Mesothelial cell of epicardium (in vitro differentiated cells): ENCODE measurements at places on chromosomes 7 and 10.
A peak's percentile ranks its signal among the peaks of the same experiment; 100 is the strongest.

DNA sequence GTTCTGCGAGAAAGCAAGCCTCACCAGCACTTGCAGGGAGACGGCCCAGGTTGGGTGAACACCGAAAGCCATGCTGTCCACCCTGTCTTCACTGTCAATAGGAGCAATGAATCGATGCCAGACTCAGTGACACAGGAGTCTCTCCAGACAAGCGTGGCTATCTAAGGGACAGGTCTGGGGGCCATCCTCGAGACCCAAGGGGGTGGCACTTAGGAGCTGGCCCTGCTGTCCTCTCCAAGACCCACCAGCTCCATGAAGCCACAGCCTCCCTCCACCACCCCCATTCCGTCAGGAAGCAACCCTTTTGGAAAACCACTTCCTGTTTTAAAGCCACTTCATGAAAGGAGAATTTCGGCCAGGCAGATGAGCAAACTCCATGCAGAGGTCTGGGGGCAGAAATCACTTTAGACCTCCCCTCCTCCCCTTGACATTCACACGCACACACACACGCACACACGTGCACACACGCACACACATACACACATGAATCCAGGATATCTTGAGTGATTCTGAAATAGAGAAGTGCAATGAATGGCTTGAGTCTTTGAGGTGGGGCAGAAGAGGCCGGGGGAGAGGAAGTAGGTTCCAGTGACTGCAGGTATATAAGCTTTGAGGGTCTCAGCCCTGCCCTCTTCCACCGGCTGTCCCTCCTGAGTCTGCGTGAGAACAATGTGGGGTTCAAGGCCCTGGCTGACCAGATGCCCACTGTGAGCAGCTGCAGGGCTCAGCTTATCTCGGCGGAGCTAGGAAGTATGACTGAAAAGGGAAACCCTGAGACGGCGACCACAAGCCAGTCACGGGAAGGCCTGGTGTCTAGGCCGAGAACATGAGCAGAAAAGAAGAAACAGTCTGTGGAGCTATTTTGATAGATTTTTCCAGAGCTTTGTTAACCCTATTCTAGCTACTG lies 25.0 kb downstream of the RGS10 start:
- no peak for DNase-seq

DNA sequence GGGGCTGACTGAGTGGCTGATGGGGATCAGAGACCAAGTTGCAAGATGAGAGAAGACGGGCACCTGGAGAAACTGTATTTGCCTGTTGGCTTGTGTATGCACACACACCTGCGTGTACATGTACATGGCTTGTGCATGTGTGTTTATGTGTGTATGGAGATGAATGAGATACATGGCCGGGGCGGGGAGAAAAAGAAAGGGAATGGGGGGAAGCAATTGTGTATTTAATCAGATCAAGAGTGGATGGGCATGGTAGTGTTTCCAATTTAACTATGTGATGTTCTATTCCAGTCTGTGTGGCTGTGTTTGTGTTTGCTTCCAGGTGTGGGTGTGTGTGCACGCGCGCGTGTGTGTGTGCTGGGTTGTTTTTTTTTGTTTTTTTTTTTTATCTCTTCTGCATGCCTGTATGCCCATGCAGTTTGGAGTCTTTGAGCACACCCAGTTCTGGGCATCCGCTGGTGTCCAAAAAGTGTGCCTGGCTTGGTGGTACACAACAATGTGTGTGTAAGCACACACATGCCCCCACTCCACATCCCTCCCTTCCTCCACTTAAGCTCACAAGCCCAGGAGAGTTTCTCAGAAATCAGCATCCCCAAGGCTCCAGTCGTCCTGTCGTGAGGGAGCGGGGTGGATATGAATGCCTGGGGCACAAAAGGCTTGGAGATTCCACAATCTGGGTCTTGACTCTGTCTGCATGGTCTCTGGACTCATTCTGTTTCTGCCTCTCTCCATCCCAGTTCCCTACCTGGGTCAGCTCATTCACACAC lies 2.5 kb upstream of the VGF start:
- DNase-seq = no peak

DNA sequence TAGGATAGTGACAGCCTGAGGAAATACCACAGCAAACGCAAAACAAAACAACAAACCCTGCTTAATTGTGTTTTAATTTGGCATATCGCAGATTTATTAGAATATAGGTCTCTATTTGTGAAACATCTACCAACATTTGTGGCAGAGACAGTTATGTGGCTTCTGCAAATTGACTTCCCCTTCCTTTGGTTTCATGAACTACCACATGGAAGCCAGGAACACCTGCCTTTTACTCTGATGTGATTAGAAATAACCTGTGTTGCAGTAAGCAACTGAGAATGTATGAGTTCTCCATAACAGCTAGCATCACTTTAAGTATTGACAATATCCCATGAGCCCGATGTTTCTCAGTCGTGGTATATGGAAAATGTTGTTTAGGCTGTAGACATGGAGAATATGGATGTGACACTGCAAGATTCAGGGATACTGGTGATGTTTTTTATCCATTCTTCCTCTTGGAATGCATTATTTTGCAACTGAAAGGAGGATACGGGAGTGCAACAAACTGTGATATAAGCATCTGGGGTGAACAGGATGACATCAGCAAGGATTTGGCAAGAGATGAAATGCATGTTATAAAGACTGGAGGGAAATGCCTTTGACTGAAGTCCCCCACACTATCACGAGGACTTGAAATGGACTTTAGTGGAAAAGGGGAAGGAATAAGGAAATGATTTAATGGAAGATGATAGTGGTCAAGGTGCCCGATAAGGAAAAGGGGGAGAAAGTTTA lies 95.9 kb downstream of the CUBN start:
- DNase-seq = no peak

- no peak for DNase-seq
Measured at GRCh38 chr10:114405011-114405350, 679 bp upstream of the AFAP1L2 start.

- DNase-seq = no peak
Measured at GRCh38 chr10:98957801-98958200, 277.9 kb downstream of the HPSE2 start.

DNA sequence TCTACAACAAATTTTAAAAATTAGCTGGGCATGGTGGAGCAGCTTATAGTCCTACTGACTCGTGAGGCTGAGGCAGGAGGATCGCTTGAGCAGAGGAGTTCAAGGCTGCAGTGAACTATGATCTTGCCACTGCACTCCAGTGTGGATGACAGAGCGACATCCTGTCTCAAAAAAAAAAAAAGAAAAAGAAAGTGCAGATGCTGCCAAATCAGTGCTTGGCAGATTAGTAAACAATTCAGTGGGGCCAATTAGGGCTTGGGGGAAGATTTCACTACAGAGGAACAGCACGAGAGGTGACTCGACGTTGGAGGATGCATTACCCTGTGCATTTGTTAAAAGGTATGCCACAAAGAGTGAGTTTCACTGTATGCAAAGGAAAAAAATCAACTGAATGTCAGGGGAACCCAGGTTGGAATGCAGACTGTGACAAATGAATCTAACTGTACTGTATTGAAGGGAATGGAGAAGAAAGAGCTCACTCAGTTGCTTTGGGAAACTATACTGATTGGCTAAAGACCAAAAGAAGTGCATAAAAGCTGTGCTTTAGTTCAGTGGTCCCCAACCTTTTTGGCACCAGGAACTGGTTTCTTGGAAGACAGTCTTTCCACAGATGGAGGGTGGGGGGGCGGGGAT lies 31.6 kb downstream of the GARIN1A start:
- no peak for DNase-seq

- no peak for DNase-seq
Measured at GRCh38 chr10:19791032-19791431, 25.2 kb upstream of the PLXDC2 start.

- no peak for DNase-seq
Measured at GRCh38 chr7:19026888-19027287, 90.5 kb downstream of the TWIST1 start.

DNA sequence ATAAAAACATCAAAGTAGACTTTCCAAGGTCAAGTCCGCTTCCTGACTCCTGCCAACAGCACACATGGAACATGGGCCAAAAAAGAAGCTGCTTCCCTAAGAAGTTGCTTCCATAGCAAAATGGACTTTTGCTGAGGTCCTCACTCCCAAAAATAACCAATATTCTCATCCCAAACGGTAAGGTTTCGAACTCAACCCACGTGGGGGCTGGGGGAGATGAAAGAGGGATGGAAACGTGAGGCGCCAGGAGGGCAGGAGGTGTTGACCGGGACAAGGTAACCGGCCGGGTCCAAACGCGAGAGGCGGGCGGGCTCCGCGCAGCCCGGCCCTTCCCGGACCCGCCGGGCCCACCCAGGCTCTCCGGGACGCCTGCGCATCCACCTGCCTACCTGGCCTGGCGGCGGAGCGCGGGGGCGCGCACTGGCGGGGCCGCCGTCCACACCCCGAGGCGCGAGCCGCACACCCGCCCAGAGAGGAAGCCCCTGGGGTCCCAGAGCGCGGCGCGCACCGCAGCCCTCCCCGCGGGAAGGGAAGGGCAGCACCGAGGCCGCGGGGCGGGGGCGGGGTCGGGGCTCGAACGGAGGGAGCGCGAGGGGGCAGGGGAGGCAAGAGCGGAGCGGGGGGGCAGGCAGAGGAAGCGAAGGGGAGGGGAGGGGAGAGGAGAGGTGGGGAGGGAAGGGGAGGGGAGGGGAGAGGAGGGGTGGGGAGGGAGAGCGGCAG lies 742 bp downstream of the LMBR1 start:
- no peak for DNase-seq

DNA sequence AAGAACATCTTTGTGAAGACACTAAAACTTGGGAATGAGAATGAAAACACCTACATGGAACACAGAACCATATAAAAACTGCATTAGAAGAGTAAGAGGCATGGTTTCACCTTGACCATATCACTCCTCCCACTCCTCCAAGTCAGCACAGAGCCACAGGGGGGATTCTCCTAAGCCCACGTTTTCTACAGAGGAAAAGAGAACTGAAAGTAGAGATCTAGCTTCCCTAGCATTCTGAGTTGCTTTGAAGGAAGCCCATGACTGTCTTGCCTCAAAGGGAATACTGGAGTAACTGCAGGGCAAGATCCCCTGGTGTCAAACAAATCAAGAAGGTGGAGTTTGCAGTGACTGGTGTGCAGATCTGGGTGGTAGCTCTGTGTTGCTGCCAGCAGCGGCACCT lies 43.9 kb downstream of the HBP1 start:
- no peak for DNase-seq

DNA sequence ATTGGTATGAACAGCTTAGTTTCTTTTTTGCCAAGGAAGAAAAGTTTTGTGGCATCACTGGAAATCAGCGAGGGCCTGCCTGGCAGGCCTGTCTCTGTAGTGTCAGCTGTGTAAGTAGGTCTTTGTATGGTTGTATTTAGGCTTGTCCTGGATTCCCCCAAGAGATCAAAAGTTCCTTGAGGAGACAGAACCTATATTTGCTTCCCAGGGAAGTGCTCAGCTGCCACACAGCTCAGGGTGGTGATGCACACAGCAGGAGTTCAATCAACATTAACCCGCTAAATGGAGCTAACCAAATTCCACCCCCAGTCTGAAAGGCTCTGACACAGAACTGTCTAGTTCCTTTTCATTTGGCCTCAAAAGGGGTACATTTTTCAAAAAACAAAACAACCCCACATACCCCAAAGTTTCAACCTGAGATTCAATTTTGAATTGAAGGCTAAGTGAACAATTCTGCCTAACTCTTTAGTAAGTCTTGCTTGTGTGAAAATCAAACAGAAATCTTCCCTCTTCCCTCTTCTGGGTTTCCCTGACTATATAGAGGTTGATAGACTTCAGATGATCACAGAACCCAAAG lies 124.4 kb downstream of the CLEC2L start:
- DNase-seq = no peak

DNA sequence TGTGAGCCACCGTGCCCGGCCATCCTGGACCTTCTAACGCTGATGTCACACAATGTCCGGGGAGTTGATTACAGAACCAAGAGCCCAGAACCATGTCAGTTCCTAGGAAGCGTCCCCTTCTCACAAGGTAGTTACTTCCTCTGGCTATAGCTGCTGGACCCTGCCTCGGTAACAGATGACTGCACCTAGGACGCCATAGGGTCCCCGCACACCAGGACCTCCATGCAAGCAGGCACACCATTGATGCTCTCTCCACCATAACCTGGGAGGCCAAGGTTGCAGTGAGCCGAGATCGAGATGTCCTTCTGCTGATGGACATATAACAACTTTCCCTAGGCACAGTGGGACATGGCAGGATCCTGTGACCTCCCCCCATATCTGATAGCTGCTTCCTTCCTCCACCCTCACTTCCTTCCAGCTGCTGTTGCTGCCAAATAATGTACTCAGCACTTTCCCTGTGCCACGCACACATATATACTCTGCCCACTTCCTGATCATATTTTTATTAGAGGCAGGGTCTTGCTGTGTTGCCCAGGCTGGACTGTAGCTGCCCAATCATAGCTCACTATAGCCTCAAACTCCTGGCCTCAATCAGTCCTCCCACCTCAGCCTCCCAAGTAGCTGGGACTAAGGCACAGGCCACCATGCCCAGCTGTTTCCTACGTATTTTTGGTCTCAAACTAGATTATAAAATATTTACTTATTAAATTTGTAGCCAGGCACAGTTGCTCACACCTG lies 3.5 kb upstream of the SNX8 start:
- no peak for DNase-seq

- peak; percentile 24 for DNase-seq
Measured at GRCh38 chr10:37703114-37703513, 154.3 kb downstream of the ZNF248 start.

DNA sequence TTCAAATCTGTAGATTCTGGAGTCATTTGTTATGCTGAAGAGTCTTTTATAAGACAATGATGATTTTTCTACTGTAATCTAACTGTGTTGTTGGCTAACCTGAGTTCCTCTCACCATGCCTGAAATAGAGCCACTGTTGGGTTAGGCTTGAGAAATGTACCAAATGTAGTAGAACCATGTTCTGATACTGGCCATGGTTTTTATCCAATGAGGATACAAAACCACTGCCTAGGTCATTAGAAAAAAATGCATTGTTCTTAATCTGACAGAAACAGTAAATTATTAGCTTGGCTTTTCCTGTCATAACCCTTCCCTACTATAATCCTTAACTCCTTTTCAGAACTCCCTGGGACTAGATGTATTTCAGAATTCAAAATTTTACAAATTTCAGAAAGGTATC lies 86.6 kb downstream of the RAPGEF5 start:
- no peak for DNase-seq

DNA sequence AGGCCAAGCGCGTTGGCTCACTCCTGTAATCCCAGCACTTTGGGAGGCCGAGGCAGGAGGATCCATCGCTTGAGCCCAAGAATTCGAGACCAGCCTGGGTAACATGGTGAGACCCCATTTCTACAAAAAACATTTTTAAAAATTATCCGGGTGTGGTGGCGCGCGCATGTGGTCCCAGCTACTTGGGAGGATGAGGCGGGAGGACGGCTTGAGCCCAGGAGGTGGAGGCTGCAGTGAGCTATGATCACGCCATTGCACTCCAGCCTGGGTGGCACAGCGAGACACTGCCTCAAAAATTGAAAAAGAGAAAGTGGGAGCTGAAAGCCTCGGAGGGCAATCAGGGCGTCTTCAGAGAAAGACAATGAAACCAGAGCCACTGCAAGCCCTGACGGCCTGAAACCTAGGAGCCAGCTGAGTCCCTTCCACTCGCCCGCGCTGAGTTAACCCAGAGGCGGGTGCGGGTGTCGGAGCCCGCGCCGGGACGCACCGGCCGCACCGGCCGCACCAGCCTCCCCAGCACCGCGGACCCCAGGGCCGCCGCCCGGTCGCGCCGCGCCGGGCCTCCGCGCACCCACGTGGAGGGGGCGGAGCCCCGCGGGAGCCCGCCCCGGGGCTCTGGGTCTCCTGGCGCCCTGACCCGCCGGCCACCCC lies 22.4 kb downstream of the ZFAND2A start:
- DNase-seq = no peak

- DNase-seq = no peak
Measured at GRCh38 chr7:65809259-65809981, 63.5 kb upstream of the VKORC1L1 start.

- no peak for DNase-seq
Measured at GRCh38 chr7:21338728-21339164, 89.1 kb upstream of the SP4 start.

- DNase-seq = no peak
Measured at GRCh38 chr7:35828817-35829216, 28.0 kb downstream of the SEPTIN7 start.
